Activated T-cell treated with anti-CD3 and anti-CD28 coated beads, Interleukin-2, amount 50 U/mL, for 4 hours (primary cell): ENCODE measurements at places on chromosomes 4 and X.

DNA sequence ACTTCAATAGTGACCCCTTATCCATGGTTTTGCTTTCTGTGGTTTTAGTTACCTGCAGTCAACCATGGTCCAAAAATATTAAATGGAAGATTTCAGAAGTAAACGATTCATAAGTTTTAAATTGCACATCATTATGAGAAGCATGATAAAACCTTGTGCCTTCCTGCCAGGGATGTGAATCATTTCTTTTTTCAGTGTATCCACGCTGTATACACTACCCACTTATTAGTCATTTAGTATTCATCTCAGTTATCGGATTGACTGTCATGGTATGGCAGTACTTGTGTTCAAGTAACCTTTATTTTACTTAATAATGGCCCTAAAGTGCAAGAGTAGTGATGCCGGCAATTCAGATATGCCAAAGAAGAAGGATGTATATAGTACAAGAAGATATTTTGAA, 37.7 kb upstream of the TASL start:
- DNase-seq: no peak

DNA sequence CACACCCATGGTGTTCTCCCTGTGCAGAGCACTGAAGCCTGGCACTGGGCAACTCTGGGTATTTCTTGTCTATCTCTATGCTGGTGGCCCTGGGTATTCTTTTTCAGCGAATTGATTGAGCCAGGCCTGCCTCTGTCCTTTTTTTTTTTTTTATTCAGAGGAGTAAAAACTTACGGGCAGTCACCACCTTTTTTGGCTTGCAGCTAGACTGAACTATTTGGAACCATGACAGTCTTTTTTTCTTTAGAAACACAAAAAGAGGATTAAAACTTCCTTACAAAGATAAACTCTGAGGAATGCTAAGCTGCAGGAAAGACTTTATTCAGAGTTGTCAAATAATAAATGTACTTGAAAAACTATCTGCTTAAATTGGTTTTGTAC, 119.2 kb upstream of the STIM2 start:
- DNase-seq: no peak

DNA sequence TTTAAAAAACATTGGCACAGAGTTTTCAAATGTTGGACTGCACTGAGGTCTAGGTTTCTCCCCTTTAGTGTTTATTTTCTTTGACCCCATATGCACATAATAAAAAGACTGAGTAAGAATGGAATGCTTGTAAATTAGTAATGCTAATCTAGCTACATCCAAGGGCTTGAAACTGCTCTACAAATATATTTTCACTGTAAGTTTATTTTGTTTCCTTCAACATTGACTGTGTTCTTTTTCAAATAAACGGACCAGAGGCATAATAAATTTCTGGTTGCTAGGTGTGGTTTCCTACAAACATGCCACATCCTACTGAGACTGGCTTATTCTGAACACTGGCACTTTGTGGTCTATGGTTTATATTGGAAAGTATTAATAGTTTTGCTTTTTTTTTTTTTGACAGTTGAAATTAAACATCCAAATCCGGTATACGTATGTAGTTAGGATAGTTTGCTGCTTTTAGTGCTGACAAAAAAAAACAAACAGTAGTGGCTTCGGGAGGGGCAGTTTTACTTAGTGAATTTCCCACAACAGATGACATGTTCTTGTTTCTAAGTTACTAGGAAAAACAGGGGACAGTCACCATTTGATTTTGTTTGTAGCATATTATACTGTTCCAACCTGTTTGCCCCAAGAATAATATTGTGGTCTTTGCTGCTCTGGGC, 13.2 kb downstream of the CA5B start:
- no peak for DNase-seq

- DNase-seq: no peak
These were observed 29.9 kb downstream of the PNMA6E start for GRCh38 chrX:153371256-153371655.

DNA sequence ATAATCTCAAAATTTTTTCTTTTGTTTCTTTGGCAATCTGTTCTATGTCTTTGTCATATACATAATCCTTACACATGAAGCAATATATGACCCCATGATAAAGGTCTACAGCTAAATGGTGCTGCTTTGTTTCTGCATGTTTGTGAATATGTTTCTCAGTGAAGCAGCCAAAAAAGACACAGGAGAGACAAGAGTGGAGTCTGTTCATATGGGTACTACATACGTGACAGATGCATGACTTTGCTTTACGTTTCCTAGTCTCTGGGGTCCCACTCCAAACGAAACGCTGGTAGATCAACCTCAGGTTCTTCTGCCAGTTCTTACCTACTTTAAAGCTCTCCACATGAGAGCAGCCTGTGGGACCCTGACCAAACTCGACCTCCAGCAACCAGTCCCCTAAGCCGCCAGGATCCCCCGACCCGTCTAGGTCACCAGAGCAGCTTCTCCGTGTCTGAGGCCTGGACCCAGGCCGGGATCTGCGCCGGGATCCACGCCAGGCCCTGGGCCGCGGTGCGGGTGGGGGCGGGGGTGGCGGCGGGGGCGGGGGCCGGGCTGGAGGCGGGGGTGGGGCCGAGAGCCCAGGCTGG, 1.5 kb downstream of the USP51 start:
- no peak for DNase-seq

- DNase-seq: no peak
These were observed 122.4 kb downstream of the BCOR start for GRCh38 chrX:39975101-39975925.

GRCh38 chrX:100606753-100607152, 22.0 kb downstream of the TNMD start:
- DNase-seq: no peak

DNA sequence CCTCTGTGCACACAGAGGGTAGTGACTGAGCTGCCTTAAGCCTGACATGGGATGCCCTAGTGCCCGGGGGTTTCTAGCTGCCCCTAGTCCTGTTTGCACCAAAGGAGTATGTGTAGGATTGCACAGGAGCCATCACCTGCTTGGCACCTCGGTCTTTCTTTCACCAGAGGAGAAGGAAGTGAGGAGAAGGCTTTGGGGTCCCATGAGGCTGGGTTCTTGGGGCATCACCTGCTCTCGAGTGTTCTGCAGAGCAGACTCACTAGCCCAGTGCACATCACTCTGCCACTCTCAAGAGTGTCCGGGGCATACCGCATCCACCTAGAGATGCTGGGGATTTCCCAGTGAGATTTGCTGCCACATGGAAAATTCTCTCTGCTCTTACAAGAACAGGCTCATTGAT, 40.5 kb upstream of the GPR78 start:
- no peak for DNase-seq

DNA sequence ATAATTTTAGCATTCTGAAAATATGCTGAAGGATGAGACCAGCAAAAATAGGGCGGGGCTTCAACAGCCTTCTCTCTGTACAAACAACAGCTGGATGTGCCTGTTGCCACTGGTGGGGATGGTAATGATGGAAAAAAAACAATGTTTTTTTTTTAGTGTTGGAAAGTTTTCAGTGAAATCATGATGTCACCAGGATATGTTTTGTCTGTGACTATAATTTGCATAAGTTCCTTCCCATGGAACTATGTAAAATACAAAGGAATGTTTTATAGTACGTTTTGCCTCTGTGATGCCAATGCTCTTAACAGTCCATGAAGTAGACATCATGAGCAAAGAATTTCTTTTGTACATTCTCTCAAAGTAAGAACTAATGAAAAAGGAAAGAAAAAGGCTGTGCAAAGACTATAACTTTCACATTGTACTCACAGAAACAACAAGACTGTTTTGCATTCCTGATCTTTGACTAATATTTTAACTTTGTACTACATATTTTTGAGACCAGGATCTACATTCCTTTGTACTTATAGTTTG, 589.7 kb downstream of the SPRY1 start:
- no peak for DNase-seq

DNA sequence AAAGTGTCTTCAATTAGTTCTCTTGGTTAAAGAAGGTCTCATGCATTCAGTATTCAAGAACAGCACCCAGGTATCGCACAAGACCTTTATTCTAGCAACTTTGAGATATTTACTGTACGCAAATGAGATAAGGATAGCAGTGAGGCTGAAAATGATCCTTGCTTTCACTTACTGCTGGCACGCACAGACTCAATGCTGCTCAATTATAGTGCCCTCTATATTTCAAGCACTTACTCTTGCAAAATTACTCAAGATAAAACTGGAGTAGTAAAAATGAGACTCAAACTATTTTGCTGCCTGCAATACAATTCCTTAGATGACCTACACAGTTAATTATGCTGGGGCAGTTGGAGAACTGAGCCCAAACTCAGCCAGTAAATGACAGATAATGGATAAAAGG, 60.9 kb downstream of the ADGRA3 start:
- DNase-seq: no peak

DNA sequence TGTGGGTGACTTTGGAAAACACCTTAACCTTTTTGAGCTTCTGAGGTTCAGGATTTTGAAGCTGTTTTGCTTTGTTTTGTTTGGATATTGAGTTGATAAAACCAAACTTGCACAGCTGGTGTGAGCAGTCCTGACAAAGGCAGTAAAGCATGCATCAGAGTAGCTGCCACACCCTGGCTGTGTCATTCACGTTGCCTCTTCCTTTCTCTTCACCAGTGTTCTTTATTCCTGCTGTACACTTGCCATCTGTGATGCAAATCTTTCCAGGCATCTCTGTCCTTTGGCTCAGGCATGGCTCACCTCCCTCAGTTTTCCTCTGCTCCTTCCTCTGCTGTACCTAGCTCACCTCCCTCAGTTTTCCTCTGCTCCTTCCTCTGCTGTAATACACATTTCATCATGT, 1850.2 kb upstream of the AGA start:
- DNase-seq: no peak

DNA sequence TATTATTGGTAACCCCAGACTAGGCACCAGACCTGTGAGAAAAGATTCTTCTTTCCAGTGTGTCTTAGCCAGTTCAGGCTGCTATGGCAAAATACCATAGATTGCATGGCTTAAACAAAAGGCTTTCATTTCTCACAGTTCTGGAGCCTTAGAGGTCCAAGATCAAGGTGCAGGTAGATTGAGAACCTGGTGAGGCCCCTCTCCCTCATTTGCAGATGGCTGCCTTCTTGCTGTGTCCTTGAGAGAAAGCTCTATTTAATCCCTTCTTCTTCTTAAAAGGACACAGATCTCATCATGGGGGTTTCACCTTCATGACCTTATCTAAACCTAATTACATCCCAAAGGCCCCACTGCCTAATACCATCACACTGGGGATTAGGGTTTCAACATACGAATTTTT, 3.5 kb upstream of the PDLIM3 start:
- no peak for DNase-seq

DNA sequence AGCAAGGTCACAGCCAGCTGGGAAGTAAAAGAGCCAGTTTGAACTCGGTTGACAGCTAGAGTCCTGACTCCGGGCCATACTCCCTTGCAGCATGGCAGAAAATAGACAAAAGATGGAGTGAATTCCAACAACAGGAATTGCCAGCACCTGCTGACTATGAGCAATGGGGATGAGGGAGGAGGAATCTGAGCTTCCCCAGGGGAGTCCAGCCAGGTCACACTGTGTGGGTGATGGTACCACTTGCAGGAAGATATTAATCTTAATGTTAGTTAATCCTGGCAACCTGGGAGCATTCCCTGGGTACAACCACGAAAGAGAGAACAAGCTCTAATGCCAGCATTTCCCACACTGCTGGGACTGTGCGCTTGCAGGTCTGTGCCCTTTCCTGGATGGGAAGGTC, 48.1 kb upstream of the S100G start:
- DNase-seq: no peak

- no peak for DNase-seq
These were observed 46.1 kb upstream of the S100G start for GRCh38 chrX:16603822-16604221.

DNA sequence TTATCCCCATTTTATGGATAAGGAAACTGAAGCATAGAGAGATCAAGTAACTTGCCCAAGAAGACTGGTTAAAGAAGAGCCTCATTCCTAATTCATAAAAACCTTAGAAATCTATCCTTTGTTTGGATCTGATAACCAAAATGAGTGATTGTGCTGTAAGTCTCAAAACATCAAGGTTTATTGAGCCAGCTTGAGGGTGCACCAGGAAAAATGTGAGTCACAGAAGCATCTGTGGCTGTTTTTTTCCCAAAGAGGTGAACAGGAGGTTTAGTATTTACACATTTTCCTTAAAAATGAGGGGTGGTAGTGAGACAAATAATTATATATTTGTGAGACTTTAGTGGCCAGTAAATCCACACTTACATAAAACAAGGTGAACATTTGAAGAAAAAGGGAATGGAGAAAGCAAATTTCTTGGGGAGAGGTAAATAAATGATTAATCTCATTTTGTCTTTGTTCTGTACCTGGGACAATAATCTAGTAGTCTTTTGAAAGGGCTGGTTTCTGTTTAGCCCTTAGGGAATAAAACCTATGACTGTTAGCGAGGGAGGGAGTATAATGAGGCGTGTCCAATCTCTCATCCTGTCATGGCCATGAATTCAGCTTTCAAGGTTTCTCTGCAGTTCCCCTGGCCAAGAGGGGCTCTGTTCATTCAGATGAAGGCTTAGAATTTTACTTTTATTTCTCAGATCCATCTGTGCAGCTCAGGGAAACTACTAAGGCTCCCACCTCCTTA, 12.2 kb upstream of the FMR1 start:
- DNase-seq: no peak

GRCh38 chr4:170057866-170058265, 31.7 kb upstream of the MFAP3L start:
- no peak for DNase-seq

GRCh38 chrX:84155938-84156337, 32.1 kb downstream of the RPS6KA6 start:
- DNase-seq: no peak

DNA sequence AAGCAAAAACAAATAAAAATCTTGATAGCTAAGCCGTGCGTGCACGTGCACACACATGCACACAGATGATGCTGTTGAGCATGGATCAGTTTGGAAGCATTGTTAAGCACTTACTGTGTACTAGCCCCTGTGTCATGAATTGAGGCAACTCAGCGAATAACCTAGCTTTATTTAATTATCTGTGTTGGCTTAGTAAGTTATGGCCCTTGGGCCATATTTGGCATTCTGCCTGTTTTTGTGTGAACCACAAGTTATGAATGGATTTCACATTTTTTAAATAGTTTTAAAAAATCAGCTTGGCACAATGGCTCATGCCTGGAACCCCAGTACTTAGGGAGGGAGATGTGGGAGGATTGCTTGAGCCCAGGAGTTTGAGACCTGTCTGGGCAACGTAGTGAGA, 113.6 kb upstream of the CBLL2 start:
- DNase-seq: no peak

GRCh38 chrX:33134164-33134563, 77.2 kb downstream of the DMD start:
- DNase-seq: no peak

GRCh38 chr4:21531048-21531447, 417.5 kb downstream of the KCNIP4 start:
- DNase-seq: no peak

GRCh38 chr4:78650106-78651024, 98.8 kb downstream of the ANXA3 start:
- no peak for DNase-seq
